ENCODE measurements at places on chromosomes 3 and 15. TPM values are rescaled to one million over a fixed set of nuclear protein-coding genes. Genes with fewer than 3 reads are reported as not detected.

Gene ITPKA
- total RNA-seq = 1.7 TPM

GRCh38 chr15:78909791-78910228 is 35.0 kb downstream of the CTSH start:
- DNase-seq = no peak

Gene ULK4
- 12.1 TPM for total RNA-seq

Gene RBP2
- total RNA-seq = 9.3 TPM

Gene EIF2A
- 63.2 TPM for total RNA-seq

Gene ZDHHC19
- total RNA-seq = 1.2 TPM

GRCh38 chr3:171387062-171387461 is 73.1 kb downstream of the TNIK start:
- DNase-seq = no peak

DNA sequence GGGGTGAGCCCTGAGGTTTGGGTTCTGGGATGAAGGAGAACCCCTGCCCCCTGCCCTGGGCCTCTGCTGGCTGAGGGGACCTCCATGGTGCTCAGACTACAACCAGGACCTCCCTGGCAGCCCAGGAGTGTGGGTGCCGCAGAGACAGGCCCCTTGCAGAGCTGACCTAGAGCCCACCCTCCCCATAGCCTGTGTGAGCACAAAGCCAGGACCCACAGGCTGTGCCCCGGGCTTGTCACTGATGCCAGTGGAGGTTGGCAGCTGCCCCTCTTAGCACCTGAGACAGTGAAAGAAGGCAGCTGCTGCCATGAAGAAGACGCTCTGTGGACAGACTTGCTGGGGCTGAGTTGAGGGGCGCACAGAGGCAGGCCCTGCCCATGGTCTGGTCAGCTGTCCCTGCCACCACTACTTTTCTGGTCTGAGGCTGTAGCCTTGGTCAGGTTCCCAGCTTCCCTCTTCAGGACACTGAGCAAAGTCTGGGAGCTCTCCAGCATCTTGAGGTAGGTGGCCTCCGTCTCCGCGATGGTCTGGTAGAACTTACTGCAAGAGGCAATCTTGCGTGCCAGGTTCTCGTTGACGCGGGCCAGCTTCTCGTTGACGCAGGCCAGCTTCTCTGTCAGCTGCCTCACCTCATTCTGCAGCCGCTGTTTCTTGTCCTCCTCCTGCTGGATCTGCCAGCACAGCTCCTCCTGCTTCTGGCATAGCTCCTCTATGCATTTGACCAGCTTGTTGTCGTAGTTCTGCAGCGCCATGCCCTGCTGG is 23.0 kb downstream of the USP4 start:
- no peak for DNase-seq

Measured in left lung (tissue), 14 donors.